T-cell (primary cell): ENCODE measurements at places on chromosomes 7 and 10. TPM values are rescaled to one million over a fixed set of nuclear protein-coding genes. Genes with fewer than 3 reads are reported as not detected.

Gene PSMG3
- 20.5 TPM for total RNA-seq

Gene VIM
- total RNA-seq: 1,212 TPM

DNA sequence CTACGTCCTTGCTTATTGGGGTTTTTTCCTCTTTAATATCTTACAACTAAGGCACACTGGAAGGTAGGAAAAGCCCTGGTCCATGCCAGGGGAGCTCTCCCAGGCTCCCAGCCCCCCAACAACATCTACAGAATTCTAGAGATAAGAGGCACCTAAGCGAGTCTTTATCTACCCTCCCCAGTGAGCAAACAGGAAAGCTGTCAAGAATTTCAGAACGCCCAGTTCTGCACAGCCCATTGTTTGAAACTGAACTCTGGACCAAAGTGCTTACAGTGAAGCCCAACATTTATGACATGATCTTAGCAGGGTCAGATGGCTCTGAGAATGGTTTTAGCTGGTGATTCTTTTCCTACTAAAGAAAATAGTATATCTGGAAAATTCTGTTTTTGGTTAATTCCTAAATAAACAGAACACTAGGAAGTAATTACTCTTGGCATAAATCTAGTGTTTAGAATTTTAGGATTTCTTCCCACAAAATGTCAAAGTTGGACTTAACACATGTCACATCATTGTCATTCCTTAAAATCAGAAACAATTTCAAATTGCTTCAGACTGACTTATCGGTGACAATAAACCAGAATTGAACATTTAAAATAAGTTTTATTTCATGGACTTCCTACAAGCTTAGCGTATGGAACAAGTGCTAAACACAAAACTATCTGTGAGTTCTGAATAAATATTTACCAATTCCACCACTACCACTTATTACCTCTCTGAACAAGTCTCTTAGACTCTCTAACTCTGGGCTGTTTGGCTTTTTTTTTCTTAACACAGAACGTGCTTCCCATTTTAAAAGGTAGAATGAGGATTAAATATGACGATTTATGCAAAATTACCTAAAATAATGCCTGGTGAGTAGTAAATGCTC is 31.3 kb upstream of the RNF32 start:
- no peak for DNase-seq

- DNase-seq: no peak
Observed at GRCh38 chr10:50596897-50597296, 26.9 kb downstream of the SGMS1 start.

Gene ADARB2
- total RNA-seq: 4.0 TPM

DNA sequence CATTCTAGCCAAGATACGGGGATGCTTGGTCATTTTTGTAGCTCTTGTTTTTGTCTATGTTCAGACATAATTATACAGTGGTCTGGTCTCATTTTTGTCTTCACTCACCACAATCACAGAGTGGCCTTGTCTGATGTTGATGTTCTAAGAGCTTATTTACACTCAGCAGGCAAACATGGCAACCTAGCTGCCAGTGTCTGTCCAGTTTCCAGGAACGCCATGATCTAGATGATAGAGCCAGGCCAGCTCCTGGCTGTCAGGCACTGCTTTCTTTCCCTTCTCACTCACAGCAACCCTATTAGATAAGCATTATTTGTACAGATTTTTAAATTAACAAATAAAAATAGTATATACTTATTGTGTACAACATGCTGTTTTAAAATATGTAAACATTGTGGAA is 98.6 kb upstream of the PHF14 start:
- DNase-seq: no peak

- DNase-seq: no peak
Observed at GRCh38 chr10:70722820-70723424, 50.6 kb downstream of the ADAMTS14 start.

- DNase-seq: no peak
Observed at GRCh38 chr7:156005202-156005691, 193.0 kb upstream of the SHH start.

DNA sequence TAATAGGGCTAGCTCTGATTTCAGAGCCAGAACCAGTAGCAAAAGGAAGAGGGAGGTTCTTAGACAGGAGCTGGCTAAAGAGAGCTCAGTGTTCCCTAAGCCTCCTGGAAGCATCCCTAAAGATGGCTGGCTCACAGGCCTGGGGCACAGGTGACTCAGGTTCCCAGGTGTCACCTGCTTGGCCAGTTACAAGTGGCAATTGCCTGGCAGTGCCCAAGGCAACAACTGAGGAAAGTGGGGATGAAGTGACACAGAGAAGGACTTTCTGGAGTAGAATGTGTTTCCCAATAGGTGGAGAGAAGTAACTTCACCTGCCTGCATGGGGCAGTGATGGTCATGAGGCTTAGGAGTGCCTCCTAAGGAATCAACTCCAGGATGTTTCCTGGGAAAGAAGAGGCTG is 66.5 kb upstream of the EEPD1 start:
- no peak for DNase-seq

DNA sequence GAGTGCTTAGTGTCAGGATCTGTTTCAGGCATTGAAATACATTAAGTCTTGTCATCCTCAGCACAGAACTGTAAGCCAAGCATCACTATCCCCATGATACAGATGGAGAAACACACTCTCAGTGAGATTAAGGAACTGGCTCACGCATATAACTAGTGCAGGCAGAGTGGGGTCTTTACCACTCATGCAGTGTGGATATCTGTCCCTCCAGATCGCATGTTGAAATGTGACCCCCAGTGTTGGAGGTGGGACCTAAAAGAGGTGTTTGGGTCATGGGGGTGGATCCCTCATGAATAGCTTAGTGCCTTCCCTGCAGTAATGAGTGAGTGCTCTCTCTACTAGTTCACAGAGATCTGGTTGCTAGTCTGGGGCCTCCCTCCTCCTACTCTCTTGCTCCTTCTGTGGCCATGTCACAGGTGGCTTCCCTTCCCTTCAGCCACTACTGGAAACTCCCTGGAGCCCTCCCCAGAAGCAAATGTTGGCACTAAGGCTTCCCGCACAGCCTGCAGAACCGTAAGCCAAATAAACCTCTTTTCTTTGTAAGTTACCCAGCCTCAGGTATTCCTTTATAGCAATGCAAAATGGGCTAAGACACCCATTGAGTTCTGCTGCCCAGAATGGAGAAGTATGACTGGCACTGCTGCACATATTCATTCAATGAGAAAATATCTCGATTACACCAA is 31.8 kb upstream of the MSMB start:
- DNase-seq: no peak

Gene ARHGEF5
- total RNA-seq: 8.4 TPM

DNA sequence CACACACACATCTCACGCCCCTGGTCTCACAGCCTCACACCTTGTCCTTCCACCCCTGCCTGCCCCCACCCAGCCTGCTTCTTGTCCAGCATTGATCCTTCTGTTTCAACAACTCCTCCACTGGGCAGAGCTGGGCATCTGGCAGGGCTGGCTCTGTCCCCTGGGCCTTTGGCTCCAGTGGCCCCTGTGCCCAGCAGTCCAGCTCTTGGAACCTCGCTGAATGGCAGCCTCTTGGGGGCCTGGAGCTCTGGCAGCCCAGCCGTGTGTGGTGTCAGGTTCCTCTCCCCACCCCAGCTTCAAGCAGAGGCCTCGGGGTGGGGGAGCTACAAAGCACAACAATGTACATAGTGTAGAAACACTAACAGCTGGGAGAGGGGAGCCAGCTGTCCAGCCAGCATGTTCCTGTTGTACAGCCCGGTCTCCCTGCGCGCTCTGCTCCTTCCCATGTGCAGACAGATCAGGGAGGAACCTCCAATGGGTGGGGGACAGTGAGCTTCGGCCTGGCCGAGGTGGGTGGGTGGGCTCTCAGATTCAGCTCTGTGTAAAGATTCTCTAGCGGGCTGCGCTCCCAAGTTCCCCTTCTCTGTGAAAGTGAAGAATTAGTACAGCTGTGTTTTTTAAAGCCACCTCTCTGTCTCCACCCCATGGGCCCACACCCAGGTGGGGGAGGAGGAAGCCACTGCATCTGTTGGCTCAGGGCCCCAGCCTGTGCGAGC is 19.4 kb downstream of the ZMIZ2 start:
- peak; percentile 41 for DNase-seq

Gene FRMPD2
- not detected for total RNA-seq

GRCh38 chr7:8436965-8437364 is 3.6 kb downstream of the NXPH1 start:
- DNase-seq: peak; percentile 6

- DNase-seq: no peak
Observed at GRCh38 chr10:69295027-69295636, 16.8 kb downstream of the HK1 start.

DNA sequence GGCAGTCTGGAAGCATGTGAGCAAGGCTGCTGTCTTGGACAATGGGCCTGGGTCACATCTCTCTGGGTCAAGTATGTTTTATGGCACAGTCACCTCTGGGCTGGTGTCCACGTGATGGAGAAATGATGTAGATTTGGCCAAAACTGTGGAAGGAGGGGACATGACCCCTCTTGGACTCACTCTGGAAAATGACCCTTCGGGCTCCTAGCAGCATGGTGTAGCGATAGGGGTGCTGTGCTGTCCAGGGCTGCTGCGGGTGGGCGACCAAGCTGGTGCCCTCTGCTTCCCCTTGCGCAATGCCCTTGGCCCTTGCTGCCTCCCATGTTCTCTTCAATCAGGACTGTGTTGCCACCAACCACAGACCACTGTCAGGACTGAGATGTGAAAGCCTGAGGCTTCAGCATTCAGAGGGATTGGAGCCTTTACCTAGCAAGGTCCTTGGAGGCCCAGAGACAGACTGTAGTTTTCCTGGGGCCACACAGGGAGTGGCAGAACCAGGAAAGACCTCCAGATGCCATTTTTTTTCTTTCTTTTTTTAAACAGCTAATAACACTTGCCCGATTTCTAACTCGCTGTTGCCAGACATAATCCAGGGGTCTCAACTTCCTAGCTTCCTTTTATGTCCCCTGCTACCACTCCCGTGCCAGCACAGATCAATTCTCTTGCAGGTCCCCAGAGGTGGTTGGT is 6.1 kb downstream of the CYP26A1 start:
- no peak for DNase-seq

Gene ATRNL1
- 0.35 TPM for total RNA-seq

GRCh38 chr7:65269150-65269856 is 104.4 kb upstream of the ZNF92 start:
- DNase-seq: no peak

DNA sequence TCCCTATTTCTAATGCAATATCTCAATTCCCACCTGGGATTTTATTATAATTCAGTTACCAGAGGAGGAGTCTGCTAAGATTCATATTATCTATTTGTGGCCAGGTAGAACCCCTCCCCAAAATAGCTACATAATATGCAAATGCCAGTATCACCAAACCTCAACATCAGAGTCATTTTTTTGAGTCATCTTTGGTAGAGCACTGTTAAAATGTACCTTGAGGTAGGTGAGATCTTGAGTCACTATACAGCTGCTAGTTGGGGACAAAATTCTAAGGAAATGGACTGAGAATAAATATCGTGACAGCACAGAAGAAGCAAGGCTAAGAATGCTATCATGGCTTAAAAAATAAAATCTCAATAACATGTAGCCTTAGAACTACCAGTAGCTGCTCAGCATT is 4.7 kb upstream of the CRYGN start:
- DNase-seq: no peak
